ENCODE measurements at places on chromosomes 12 and 14. TPM values are rescaled to one million over a fixed set of nuclear protein-coding genes. Genes with fewer than 3 reads are reported as not detected.

- DNase-seq, result peak; percentile 60
These were observed 2.8 kb upstream of the PIWIL1 start for GRCh38 chr12:130334937-130335336.

The NRL gene
- 2.5 TPM for total RNA-seq

GRCh38 chr14:68512088-68512487 is 280.8 kb downstream of the ZFP36L1 start:
- DNase-seq, result no peak

- DNase-seq, result no peak
These were observed 80.2 kb upstream of the ST8SIA1 start for GRCh38 chr12:22414742-22415141.

DNA sequence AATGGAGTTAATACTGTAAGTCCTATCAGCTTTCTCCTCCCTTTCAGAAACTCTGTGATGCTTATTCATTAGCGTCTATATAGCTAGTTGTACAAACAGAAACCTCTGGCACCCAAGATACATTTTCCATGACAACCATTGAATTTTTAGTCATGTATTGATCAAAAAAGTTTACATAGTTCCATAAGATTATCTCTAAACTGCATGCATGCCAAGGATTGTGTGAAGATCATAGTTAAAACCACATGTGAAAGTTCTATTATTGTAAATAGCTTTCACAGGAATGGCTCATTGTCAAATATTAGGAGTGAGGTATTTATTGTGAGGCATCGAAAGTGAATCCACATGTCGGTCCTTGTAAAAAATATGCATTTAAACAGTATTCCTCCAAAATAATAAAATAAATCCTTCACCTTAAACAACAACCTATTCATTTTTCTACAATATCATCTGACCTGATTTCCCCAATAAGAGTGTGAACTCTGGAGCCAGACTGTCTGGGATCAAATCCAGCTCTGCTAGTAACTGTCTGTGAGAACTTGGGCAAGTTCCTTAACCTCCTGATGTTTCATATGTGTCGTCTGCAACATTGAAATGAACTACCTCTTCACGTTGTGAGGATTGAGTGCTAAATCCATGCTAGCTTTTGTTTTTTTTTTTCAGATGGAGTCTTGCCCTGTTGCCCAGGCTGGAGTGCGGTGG is 10.6 kb upstream of the CDKL1 start:
- DNase-seq, result no peak

The EPYC gene
- total RNA-seq, result not detected

The GALNT9 gene
- total RNA-seq, result 0.35 TPM

GRCh38 chr12:89369166-89369565 is 16.9 kb upstream of the DUSP6 start:
- DNase-seq, result no peak

The CFAP73 gene
- not detected for total RNA-seq
